ENCODE measurements at places on chromosomes 5 and 9. TPM values are rescaled to one million over a fixed set of nuclear protein-coding genes. Genes with fewer than 3 reads are reported as not detected.
A peak's percentile ranks its signal among the peaks of the same experiment; 100 is the strongest.

DNA sequence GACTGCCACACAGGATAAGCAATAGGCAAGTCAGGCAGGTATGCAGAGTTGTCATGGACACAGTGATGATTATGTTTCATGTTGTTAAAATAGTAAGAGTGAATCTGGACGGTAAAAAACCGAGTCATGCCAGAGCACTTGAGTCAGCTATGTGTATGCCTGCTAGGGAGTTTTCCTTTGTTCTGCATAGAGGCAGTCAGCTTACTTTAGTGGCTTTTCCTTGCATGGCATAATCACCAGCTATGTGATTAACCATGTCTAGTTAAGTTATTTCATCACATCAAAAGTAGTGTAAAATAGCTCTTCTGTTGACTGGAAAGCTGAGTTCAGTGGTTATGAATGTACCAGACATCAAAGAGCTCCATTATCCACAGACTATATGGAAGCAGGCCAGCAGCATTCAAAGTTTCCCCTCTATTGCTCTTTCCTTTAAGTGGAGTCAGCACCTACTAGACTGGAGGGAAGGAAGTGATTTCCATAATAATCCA lies 989.8 kb downstream of the TLE1 start:
- DNase-seq = no peak

Gene RAB3C
- 0.81 TPM for polyA plus RNA-seq

Gene EGFLAM
- polyA plus RNA-seq = not detected

DNA sequence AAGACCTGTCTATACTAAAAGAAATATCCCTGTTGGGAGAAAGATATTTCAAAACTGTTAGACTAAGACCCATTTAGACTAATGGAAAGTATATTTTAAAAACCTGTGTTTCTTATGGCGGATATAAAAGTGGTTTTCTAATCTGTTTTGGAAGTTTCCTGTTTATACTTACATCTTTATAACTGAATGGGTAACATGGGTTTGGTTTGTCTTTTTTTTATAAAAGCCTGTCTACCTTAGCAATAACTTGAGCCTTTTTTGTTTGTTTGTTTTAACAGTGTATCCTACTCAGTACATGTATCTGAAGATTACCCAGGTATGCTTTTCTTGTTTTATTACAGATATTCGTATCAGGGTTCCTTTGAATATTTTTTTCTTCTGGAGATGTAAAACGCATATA lies 83.4 kb downstream of the PARP8 start:
- DNase-seq = no peak

- peak; percentile 15 for DNase-seq
Observed at GRCh38 chr9:101705135-101705661, 33.2 kb downstream of the GRIN3A start.
